Amygdala (tissue), 56 donors: ENCODE measurements at places on chromosomes 6 and 20.
A peak's percentile ranks its signal among the peaks of the same experiment; 100 is the strongest.

DNA sequence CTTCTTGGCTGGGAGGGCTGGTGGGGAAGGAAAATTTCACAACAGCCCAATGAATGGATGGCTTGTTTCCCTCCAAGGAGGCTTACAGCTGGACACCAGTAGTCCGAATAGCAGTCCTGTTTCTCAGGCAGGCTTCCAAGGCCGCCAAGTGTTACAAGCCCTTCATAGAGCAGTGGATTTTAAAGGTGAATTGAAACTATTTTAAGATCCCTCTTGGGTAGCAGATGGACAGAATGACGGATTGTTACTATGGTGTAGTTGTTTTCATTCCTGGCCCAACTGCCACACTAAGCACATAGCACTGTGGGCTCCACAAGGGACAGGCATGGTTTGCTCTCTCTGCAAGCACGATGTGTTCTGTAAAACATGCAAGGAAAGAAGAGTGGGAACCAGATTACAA lies 203.3 kb upstream of the TAB2 start:
- peak; percentile 8 for DNase-seq

DNA sequence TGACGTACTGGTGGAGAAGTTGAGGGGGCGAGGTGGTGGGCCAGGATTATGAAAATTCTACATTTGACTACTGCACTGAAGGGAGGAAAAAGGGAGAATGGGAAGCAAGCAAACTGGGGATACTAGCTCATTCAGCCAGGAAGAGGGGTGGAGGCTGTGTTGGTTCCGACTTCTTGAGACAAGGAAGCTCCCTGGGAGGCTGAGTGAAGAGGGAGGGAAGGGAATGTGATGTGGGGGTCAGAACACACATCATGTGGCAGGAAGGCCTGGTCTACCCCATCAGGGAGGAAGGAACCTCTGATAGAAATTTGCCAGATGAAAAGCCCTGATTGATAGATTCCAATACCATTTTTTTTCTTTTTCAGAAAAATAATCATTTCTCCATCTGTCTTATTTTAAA lies 28.8 kb upstream of the MCHR2 start:
- DNase-seq, result no peak

GRCh38 chr6:39268721-39269120 lies 39.4 kb upstream of the KCNK5 start:
- no peak for DNase-seq

DNA sequence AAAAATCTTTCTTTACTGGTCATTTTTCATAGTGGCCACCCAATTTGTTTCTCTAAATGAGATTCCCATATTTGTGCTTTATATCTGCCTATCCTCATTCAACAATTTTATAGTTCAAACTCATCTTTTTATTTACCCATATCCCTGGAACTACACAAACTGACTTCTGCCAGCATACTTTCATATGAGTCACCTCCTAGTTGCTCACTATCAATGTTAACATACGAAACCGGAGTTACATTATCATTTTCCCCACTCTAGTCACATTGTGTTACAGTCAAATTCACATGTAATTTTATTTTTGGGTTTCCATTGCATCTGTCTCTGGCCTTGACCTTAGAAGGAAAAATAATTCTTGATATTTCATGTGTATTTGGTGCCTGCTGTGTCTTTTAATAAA lies 499.4 kb downstream of the MAFB start:
- DNase-seq, result no peak

GRCh38 chr6:38593409-38593808 lies 46.3 kb downstream of the BTBD9 start:
- DNase-seq, result no peak

GRCh38 chr6:152316024-152316423 lies 321.1 kb downstream of the SYNE1 start:
- no peak for DNase-seq

DNA sequence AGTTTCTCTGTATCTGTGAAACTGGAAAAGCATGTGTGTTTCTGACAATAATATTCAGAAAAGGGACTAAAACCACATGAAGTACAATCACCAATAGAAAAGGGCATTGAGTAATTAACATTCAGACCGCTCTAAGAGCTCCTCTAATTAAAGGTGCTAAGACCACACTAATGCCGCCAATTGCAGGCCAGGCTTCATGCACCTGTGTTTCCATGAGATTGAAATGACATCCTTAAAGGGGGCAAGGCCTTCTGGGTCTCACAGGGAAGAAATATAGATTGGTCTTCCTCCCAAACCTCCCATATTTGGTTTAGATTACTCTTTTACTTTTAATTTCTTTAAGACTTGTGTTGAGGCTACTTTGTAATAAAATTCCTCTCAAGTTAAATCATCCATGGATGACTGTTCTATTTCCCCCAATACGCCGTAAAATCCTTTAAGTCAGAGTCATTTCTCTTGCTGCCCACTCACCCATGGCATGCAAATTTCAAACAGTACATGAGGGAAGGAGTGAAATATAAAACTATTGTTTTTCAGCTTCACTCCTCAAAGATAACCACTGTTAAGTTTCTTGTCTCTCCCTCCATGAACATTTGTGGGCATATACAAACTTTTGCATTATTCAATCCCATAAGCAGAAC lies 110.6 kb downstream of the UBE3D start:
- no peak for DNase-seq

GRCh38 chr6:36336779-36337241 lies at the start of gene BNIP5:
Gene BNIP5 (minus strand): TSS chr6:36336888. CDS start chr6:36330690, 6,198 bp downstream.
- DNase-seq, result no peak

DNA sequence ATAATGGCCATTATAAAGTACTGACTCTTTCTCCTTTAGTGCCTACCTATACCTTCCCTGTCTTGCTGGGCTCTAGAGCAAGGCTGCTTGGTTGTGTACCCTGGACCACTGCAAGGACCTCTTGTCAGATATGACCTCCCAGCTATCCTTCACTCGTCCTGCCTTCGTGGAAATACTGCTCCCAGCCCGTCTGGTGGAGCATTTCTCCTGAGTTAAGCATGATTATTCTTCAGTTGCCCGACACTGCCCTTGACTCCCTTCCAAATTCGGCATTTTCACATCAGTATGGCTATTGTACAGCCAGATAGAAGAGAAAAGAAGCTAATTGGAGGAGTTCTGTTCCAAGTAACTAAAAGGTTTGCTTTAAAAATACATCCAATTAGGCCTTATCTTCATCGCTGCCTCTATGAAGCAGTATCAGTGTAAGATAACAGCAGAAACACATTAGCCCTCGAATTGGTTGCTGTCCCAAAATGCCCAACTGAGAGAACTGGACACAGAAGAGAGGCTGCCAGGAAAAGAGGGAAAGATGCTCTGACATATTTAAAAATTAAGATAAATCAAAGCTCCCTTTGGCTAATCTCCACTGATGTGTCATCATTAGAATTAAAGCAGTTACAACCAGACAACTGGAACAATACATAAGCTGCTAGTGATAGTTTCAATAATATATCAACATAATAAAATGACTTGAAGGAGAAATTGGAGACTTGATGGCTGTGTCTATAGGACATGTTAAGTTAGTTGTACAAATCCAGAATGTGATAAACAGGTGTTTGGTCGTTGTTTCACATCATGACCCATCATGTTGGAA lies 54.4 kb downstream of the OPRM1 start:
- no peak for DNase-seq

DNA sequence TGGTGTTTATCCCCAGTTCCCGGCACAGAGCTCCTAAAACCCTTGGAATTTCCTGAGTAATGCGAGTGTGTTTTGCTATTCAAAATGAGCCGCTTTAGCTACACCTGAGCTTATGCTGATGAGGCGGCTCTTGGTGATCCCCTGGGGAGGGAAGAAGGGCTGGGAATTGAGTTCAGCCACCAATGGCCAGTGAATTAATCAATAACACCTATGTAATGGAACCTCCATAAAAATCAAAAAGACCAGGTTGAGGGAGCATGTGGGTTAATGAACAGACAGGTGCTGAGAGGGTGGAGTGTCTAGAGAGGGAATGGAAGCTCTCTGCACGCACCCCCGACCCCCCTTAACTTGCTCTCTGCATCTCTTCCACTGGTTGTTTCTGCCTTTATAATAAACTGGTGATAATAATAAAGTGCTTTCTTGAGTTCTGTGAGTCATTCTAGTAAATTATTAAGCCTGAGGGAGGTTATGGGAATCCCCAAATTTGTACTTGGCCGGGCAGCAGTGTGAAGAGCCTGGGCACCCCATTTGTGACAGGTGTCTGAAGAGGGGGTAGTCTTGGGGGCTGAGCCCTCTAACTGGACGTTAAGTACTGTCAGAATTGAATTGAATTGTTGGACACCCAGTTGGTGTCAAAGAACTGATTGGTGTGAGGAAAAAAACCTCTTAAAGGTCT lies 24.6 kb upstream of the SERPINB1 start:
- no peak for DNase-seq

- no peak for DNase-seq
These were observed 51.4 kb downstream of the CD40 start for GRCh38 chr20:46169245-46170171.

DNA sequence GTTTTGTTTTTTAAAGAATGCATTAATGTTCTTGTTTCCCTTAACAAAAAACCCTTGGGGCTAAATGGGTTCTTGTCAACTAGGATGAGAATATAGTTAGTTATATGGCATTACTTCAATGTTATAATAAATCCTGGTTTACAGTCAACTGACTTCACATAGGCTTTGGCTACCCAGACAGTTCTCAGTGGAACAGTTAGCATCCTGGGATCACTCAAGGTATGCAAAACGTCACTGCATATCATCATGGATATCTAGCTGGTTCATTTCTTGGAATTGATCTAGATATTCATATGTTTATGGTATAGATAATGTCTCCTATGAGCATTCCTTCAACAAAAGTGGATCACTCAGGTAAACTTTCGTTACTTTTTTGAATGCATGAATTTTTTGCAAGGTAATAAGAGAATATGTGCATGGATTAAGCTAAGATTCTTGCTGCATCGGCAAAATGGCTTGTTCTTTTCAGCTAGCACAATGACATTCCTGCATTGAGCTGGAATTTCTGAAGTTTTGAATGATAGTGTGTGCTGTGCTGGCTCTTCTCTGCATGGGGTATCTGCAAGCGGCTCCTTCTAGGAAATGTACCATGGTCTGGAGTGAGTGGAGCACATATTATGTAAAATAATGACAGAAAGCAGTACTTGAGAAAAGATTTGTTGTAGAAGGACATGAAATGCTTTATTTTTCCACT lies 138.9 kb downstream of the ADGRG6 start:
- no peak for DNase-seq

GRCh38 chr6:46655803-46656202 lies 3.0 kb downstream of the SLC25A27 start:
- DNase-seq, result no peak

- DNase-seq, result no peak
These were observed 102.7 kb downstream of the BMP5 start for GRCh38 chr6:55772730-55773129.

DNA sequence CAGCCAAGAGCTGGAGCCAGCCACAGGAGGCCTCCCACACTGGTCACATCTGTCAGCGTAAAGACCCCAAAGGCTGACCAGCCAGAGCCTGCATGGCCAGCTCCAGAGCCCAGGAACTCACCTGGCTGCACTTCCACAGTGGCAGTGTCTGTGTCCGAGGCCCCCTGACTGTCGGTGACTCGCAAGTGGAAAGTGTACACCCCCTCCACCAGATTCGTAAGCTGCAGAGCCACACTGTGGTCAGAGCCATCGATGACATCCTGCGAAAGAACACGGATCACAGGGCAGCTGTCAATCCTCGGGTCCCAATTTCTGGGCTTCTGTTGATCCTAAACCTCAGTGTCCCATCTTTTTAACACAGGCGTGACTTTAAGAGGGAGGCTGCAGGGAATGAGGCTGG lies 69.3 kb downstream of the ALDH5A1 start:
- DNase-seq, result no peak

DNA sequence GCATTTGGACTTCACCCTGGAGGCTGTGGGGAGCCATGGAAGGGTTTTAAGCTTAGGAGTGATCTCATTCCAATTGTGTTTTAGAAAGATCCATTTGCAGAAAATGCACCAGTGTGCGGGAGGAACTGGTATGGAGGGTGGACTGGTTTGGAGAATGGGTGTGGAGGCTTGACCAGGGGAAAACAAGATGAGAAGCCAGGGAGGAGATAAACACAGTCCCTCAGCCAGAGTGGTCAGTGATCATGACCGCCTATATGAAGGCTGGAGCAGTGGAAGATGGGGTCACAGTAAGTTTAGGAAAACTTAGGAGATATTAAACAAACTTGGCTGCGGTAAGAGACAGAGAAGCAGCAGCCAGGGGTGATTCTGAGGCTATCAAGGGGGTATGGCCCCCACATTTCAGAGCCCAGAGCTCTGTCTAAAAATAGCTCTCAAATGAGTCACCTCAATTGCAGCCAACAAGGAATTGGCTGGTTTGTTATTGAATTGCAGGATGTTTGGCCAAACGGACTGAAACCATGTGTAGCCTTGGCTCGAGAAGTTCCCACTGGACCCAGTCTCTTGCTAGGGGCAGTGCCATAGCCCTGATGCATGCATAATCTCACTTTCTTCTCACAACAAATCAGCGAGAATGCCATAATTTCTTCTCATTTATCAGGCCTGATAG lies 159.9 kb upstream of the TOP1 start:
- peak; percentile 20 for DNase-seq

- DNase-seq, result no peak
These were observed 6.5 kb upstream of the BNIP5 start for GRCh38 chr6:36343109-36343680.

DNA sequence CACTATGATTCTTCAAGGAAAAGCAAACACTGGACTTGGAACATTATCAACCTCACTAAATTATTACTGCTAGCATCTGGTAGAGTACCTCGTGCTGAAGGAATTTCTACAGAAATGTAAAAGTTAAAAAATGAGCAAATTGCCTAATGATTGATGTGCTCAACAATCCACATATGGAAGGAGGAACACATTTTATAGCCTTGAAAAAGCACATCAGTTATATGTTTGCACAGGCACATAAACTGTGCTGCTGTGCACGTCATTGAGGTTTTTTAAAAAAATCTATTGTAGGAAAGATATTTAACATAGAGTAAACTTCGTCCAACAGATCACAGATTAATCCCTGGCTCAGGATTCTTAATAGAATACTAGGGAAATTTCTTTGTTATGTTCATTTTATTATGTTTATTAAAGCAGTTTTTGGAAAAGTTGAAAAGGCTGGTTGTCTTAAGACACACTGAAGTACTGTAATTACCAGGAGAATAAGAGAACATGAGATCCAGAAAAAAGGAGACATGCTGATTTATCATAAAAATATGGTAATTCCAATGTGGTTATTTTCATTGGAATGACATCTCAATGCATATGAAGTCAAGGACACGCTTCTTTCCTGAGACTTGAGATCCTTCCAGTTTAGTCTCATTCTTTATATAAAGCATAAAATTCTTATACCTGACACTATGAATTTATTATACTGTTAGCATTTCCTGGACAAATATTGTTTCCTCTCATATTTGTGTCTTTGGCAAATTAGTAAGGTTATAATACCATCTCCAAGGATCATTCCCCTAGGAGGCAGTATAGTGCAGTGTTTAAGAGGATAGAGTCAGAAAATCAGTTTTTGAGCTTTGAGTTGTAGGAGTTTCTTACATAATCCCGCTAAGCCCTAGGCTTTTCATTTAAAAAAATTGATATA lies 511.1 kb downstream of the TENT5A start:
- no peak for DNase-seq

GRCh38 chr6:119197271-119197670 lies 118.8 kb upstream of the FAM184A start:
- no peak for DNase-seq

GRCh38 chr6:14309951-14310445 lies 192.4 kb downstream of the CD83 start:
- DNase-seq, result no peak

- no peak for DNase-seq
These were observed 42.2 kb downstream of the CEBPB start for GRCh38 chr20:50232651-50233324.
